COLO829 (cell line): ENCODE measurements at places on chromosomes 12 and 14.

DNA sequence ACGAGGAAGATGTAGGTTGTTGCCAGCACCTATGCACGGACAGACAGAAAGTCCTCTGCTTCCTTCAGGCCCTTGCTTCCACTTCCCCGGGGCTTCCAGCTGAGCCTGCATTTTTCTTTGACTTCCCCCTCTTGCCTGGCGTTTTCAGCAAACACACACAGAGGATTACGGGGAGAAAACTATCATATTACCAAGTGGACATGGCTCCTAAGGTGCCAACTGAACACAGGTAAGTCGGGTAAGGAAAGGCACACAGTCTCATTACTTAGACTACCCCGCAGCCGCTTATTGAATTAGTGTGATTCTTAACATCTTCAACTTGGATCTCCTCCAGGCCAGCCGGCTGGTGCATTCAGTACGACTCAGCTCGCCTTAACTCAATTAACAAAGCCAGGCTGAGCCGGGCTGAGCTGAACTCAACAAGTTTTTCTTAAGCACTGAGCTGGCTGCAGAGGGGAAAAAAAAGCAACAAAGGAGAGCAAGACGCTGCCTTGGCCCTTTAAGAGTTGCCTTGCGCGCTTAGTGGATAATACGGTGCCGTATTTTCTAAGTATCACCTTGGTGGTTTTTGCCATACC, 19.2 kb upstream of the MAP1LC3B2 start:
- no peak for DNase-seq

DNA sequence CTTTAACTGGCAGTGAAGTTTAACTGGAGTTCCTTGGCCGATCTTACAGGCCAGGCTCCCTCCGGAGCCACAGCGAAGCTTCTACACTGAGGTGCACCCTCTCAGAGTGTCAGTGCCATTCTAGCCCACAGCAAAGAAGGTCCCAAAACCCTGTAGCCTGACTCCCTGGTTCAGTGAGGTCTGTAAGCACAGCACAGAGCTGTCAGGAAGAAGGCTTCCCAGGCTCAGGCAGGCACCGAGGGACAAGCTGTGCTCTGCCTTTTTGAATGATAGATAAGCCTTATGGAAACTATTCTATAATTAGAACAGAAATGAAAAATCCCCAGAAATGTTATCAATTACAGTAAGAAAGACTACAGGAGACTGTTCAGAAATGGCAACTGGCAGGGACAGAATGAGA, 40.2 kb downstream of the MOK start:
- DNase-seq: no peak

- no peak for DNase-seq
These were observed 342.2 kb upstream of the SFSWAP start for GRCh38 chr12:131368668-131369071.

DNA sequence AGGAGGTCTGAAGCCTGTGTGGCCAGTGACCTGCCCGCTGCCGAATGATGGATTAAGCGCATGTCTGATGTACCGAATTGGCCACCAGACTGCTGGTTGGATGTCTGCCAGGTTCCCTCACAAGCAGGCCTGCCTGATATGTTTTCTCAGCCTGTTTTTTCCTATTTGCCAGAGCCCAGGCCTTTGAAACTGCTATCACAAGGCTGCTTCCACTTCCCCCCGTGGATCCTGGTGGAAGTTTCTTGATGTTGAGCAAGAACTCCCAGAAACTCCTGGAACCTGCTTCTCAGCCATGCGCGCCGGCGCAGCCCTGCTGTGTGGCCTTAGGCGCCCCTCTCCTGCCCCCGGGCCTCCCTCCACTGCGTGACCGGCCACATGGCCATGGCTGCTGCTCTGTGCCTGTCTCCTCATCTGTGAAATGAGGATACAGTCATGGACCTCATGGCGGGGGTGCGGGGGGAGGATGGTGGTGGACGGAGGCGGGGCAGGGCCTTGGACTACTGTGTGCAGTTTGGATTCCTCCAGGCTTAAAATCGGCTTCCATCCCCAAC, 56.6 kb downstream of the CALM1 start:
- DNase-seq: no peak

DNA sequence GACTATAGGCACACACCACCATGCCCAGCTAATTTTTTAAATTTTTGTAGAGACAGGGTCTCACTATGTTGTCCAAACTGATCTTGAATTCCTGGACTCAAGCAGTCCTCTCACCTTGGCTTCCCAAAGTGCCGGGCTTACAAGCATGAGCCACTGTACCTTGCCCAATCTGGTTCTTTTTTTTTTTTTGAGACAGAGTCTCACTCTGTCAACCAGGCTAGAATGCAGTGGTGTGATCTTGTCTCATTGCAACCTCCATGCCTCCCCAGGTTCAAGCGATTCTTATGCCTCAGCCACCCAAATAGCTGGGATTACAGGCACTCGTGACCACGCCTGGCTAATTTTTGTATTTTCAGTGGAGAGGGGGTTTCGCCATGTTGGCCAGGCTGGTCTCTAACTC, 15.4 kb downstream of the MRPL42 start:
- no peak for DNase-seq

GRCh38 chr12:124493809-124494750, 73.3 kb downstream of the NCOR2 start:
- DNase-seq: no peak

DNA sequence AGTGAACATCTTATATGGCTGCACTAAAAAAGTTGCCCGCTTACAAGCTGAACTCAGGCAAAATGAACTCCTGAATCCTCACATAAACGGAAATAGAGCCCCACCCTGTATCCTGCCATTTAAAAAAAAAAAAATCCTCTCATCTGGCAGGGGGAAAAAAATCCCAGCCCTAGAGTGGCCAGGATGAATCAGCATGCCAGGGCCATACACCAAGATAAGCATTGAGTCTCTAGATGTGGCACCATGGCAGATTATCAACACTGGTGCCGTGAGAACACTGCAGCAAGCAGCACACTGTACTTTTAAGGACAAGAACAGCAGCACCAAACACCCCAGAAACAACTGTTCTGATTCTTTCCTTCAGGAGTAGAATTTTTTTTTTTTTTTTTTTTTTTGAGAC, 65.5 kb downstream of the RASSF3 start:
- no peak for DNase-seq

- no peak for DNase-seq
These were observed 96.2 kb upstream of the CPM start for GRCh38 chr12:69028941-69029729.

DNA sequence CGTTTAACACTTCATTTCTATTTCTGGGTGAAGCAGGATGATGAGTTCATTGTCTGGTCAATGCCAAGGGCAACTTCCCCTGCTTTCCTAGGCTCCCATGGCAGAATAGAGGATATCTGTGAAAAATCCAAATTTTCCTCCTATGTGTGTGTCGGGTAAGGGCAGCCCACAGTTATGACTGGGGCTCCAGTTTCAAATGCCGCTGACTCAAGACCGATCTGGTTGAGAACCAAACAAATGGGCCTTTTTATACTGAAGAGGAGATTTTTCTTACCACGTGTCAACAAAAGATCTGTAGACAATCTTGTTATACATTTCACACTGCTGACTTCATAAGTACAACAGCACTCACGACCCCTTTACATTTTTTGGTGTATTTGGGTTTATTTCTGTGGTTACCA, 120.8 kb downstream of the CHST11 start:
- peak; percentile 91 for DNase-seq

GRCh38 chr14:21917699-21918436, 244.2 kb upstream of the OR4E1 start:
- DNase-seq: peak; percentile 36

- peak; percentile 88 for DNase-seq
These were observed 153.6 kb downstream of the PHLDA1 start for GRCh38 chr12:75877763-75878621.

DNA sequence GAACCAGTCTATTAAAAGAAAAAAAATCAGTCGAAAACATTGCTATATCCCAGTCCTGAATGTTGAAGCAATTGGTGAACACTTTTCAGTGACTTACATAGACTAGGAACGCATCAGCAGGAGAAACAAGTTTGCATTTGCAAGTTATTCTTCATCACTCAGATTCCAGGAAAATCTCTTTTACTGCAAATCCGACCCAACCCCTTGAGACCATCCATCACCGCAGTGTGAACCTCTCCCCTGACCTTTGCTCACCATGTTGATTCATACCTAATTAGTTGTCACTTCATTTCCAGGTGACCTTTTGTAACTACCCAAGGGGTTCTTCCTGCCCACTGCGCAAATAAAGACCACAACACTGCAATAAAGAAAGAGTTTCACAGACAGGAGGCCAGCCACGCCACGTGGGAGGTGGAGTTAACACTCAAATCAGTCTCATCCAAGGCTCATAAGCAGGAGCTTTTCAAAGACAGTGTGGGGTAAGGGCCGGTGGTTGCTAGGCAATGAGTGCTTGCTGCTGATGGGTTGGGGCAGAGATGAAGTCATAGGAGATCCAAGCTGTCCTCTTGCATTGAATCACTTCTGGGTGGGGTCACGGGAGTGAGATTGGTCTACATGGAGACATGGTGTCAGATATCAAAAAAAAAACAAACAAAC, 241.3 kb upstream of the TMEM132C start:
- DNase-seq: no peak

- DNase-seq: no peak
These were observed 217.4 kb upstream of the RTL1 start for GRCh38 chr14:101120641-101121507.

DNA sequence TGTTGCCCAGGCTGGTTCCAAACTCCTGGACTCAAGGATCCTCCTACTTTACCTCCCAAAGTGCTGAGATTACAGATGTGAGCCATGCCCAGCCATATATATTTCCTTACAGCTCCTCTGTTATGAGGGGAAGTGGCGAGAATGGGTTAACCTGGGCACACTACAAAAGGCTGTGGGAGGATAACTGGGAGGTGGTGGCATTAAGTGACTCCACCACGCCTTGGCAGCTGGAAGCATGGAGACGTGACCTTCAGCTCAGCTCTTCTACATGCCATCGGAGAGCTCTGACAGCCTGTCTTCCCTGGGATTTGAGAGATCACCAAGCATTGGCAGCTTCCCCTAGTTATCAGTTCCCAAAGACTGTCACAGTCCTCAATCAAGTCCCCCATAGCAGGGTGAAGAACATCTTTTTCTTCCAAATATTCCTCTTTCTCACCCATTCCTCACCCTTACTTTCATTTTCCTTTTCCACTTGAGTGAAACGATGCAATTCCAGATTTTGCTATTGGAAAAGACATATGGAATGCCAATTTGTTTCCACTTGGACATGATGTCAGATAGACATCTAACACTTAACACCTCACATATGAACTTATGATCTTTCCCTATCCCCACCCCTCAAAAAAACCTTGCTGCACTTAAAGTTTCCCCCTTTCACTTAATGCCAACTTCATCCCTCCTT, 48.5 kb downstream of the PHLDA1 start:
- DNase-seq: no peak

DNA sequence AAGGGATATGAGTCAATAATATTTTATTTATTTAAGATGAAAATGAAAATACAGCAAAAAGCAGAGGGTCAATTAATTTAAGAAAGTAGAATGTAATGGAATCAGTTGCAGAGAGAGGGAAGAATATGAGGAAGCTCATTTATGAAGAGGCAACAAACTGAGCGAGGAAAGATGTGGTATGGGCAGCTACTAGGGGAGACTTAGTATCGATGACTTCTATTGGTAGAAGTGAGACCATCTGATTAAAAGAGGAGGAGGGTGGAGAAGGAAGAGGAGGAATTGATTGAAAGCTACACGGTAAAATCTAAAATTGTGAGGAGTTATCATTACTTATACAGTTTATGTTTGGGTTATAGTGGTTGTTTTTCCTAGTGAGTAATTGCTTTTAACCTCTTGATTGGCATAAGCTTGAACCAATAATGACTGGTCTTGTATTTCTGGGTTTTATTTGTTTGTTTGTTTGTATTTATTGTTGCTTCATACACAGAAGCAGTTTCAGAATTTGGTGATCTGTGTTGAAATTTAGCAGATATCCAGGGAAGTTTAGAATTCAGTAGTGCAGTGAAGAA, 121.0 kb downstream of the LRRIQ1 start:
- DNase-seq: no peak

DNA sequence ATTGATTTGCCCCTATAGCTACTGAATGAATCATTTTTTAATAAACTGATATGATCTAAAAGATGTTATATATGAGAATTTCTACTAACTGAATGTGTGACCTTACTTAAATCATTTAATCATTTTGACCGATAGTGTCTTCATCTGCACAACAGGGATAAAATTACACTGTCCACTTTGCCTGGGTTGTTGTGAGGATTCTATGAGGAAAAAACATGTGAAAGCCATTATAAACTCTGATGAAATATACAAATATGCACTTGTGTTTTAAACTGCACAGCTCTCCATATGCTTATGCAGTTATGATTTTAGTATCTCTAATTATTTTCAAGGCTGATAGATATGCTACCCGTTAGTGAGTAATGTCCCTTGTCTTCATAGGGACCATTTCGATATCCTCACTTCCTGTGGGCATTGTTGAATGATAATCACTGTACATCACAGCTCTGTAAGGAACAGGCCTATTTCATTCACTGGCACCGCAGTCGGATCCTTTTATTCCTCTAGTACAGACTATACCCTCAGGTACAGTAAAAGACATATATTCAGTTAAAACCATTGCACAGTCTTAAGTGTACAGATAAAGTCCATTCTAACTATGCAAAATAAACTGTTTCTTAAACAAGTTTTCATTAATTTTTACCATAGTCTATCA, 88.7 kb upstream of the RAP1B start:
- no peak for DNase-seq

DNA sequence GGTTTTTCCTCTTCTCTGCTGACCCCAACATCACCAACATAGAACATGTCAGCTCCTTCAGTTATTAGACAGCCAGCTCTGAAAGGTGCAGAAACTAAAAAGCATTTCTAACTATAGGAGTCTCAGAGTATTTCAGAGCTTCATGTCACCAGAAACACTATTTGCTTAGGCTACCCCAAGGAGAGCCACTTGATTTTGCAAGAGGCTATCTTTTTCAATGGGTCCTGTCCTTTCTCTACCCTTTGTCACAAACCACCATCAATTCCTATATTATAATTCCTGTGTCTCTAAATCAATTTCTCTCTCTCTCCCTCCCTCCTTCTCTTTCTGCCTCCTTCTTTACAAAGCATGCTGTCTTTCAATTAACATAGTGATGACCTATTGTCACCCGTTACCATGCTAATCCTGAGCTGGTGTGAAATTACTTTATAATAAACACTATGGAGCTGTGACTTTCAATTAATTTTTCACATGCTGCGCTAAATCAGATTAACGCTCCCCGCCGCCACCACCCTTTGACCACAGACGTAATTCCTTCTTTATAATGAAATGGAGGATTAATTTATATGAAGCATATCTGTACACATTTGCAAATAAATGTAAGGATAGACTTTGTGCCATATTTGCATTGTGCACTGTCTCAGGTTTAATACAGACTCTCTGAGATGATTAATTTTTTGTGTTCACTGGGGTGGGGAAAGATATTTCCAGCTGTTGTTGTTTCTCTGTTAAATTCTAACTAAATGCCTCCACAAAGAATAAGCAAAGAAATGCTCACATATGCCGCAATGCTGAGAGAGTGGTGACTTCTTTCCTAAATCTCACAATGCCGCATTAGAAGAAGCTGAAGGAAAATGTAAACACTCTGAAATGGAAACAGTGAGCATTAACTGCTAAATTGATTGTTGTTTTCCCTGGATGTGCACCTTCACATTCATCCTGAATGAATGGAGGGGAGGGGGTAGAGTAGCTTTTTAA, 418.6 kb downstream of the PDZRN4 start:
- no peak for DNase-seq

- DNase-seq: no peak
These were observed 29.7 kb upstream of the CHST11 start for GRCh38 chr12:104426926-104427546.

GRCh38 chr12:90045559-90045958, 336.9 kb upstream of the ATP2B1 start:
- DNase-seq: no peak
